ENCODE measurements at places on chromosomes 6 and 20.
A peak's percentile ranks its signal among the peaks of the same experiment; 100 is the strongest.

DNA sequence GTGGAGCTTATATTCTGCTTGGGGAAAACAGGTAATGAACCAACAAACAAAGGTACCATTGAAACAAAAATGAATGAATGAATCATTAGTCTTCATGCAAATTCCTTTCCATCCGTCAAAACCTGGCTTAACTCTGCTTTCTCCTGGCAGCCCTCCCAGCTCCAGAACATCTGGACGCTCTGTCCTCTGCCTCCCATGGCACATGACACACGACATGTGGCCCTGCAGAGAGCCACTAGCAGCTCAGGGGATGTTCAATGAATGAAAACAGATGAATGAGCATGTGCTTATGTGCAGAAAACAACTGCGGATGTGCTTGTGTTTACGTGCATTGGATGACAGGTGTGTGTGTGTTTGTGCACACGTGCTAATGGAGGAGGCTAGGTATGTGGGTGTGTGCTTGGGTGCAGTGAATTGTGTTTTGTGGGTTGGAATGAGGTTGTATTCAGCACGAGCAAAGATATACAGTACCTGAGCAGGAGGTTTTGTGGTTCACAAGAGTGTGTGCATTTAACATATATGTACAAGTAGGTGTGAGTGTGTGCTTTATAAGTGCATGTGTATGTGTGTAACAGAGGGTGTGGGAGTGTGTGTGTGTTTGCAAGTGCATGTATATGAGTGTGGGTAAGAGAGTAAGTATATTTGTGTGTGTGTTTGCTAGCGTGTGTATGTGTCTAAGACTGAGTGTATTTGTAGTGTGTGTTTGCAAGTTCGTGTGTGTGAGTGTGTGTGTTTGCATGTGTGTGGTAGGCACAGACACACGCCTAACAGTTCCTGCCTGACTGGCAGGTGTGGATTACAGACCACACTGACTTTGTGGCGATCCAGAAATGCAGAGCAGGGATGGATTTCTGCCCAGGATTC is 374.1 kb upstream of the SULF2 start:
- no peak for DNase-seq

DNA sequence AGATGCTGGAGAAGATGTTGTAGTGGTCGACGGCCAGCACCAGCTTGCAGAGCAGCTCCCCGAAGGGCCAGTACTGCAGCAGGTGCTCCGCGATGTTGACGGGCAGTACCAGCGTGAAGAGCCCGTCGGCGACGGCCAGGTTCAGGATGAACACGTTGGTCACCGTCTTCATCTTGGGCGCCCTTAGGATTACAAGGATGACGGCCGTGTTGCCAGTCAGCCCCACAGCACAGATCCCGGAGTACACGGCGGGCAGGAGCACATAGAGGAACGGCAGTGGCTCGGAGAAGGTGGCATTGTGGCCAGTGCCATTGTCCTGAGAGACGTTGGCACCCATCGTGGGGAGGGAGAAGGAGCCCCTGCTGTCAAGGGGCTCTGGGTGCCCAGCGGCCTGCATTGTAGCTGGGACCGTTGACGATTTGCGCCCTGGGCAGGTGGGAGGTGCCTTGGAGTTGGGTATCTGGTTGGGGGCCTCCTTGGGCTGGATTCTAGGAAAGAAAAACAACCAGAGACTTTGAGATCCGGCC is 867 bp downstream of the NPBWR2 start:
- DNase-seq, result peak; percentile 57

DNA sequence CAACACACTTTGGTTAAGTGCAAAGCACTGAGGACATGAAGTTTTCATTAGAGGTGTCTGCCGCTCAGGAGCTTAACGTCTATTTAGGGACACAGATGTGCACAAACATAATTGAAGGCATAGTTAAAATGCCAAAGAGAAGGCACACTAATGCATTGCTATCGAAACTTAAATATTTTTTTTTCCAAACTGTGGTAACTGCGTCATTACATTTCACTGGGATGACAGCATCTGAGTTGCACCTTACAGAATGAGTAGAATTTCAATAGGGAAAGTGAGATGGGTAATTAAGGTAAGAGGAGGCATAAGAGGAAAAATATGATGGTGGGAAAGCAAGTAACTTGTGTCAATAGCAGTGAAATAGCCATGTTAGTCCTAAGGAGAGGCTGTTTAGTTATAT is 75.1 kb upstream of the ADGRG6 start:
- no peak for DNase-seq

DNA sequence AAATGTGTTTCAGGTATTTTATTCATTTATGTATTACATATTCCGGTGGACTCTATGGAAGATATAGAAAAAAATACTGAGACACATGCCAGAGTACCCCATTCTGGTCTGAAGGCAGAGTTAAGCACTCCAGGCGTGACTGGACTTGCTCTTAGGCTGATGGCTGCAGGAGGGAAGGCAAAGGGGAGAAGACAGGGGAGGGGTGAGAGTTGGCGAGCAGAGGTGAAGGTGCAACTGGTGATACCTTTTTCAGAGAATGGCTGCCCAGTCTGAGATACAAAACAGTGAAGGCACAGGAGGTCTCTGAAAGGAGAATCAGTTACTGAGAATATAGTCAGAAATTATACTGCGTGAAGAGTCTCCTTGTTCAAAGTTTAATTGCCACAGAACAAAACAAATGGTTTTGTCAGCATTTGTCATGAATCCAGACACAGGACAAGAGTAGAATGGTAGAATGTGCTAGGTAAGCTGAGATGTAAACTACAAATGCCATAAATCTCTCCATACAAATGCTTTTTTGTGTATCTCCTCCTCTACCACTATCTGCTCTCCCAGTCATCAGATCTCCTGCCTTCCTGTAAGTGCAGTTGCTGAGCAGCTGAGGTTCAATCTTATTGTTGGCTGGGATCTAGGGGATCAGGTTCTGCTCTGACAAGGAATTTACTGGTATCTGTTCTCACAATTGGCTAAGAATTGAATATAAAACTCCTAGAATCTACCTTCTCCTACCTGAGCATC is 104.2 kb upstream of the DST start:
- DNase-seq, result no peak

DNA sequence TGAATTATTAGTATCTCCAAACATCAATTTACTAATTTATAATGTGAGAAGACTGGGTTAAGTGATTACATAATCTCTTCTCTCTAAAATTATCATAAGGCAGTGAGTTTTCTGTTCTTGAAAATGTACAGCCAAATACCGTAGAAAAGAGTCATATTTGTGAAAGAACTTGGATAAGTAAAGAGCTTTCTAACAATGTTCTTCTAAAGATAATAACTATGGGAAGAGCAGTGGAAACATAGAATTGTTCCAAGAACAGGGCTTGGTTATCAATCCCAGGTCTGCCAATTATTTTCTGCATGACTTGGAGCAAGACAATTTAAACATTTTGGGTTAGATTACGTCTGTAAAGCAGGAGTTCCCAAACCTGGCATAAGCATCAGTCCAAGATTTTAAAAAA is 198.1 kb upstream of the SGK1 start:
- no peak for DNase-seq

GRCh38 chr6:154440422-154441043 is 70.0 kb downstream of the CNKSR3 start:
- DNase-seq, result no peak

DNA sequence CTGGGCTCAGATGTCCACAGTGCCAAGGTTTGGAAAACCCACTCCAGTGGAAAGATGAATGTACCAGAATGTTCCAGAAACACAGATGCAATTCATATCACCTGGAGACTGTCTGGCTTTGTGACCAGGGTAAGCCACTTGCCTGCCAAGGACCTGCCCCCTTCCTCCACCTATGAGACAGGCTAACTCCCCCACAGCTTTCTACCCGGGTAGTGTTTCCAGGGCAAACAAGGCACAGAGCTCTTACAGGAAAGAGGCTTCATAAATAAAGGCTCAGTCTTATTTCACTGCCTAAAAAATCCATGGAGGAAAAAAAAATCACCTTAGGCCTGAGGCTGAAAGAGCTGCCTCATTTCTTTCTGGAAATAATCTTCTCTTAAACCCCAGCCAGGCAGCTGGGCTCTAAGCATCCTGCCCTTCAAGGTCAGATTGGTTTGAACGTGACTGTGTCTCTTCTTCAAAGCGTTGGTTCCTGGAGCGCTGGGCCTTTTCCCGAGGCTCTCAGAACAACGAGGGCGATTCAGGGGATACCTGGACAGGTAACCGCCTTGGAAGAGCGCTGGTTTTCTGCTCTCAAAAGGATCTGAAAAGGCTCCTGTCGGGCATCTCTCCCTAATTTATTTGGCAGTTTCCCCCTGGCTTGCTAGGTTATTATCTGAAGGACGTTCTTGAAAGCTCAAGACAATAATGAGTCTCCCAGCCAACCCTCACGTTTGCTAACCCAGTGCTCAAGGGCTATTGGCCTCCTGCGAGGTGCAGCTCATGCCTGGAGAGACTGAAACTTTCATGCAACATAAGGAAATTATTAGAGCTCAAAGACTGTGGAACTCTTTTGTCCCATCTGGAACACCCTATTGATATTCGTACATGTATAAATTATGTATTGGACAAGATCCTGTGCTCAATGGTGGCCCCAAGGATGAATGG is 199.2 kb upstream of the PMEPA1 start:
- DNase-seq, result no peak

Measured in posterior cingulate gyrus (tissue), 11 donors.